Activated CD4-positive, alpha-beta T cell treated with anti-CD3 and anti-CD28 coated beads for 24 hours (primary cell): ENCODE measurements at places on chromosomes 2 and 18.

DNA sequence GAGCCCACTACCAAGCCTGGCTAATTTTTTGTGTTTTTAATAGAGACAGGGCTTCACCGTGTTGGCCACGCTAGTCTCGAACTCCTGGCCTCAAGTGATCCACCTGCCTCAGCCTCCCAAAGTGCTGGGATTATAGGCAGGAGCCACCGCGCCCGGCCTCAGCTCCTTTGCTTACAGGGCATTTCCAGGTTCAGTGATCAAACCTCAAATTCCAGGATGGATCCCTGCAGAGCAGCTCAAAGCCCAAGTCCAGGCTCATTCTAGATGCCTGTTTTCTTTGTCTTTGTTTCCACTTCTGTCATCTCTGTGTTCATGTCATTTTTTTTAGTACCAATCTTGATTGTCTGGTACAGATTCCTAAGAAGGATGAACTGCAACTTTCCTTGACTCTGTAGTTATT lies 41.9 kb downstream of the TNFRSF11A start:
- DNase-seq, result no peak

- DNase-seq, result no peak
Observed at GRCh38 chr18:44900627-44901026, 219.9 kb downstream of the SETBP1 start.

GRCh38 chr2:88729061-88729745 lies 37.7 kb downstream of the RPIA start:
- no peak for DNase-seq

GRCh38 chr18:28846958-28847357 lies 670.0 kb upstream of the CDH2 start:
- no peak for DNase-seq

DNA sequence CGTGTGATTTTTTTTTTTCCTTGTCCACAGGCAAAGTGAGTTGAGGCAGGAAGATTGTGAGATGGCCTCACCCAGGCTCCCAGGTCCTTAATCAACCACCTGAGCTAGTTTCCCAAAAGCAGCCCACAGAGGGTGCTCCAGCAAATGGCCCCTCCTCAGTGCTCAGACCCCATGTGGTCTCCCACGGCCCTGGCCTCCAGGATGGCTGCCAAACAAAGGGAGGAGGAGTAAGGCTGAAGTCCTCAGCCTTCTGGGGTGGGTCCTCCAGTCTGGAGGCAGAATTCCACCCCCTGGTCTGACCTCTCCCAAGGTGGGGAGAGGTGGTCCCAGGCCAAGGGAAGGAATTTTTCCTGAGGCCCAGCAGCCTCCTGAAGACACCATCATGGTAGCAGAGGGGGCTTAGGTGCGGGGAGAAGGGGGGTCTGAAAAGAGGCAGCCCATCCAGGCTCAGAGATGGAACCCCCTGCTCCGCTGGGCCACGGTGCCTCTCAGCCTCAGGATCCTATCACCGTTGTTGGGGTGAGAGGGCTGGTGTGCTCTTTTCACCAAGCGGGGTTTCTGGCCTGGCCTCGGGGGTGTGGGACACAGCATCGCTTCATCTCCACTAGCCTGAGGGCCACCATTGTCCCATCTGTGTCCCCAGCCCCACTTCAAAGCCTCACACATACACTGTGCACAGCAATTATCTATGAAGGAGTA lies 2.3 kb downstream of the NGEF start:
- no peak for DNase-seq

DNA sequence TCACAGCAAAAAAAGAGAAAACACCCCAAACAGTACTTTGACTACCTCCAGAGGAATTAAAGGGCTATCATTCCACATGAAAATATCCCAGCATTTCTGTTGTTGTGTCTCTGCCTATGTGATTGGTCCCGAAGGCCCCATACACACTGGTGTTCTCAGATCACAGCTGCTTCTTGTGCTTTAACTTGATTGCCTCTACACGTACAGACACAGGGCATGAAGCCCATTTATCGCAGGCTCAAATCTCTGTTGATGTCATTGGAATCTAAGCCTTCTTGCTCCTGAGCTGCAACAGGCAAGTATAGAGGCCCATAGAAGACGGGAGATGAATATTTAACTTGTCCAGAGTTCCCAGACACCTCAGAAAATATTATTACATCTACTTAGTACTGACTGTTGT lies 405.2 kb downstream of the NCKAP5 start:
- DNase-seq, result no peak

DNA sequence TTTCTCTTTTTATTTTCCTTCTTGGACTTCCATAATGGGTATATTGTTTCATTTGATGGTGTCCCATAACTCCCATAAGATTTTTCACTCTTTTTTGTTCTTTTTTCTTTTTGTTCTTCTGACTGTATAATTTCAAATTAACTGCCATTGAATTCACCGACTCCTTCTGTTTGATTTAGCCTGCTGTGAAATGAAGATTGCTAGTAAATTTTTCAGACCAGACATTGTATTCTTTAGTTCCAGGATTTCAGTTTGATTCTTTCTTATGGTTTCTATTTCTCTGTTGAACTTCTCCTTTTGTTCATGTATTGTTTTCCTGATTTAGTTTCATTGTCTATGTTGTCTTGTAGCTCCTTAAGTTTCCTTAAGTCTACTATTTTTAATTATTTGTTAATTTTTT lies 87.6 kb upstream of the SPOPL start:
- no peak for DNase-seq

DNA sequence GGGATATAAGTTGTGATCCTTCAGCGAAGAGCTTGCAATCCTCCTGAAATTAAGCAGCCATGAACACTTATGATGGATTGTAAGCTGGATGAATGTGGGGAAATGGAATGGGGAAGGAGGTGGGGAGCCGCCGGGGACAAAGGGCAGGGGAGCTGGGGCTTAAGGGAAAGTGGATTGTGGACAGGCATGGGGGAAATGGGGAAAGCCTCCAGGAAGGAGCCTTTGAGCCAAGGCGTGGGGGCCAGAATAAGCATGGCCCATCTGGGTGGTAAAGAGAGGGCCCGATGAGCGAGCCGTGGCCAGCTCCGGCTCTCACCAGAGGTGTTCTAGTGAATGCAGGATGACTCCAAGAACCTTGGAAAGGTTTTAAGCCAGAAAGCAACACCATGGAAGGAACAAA lies 124.0 kb downstream of the SMAD7 start:
- no peak for DNase-seq
